ENCODE measurements at places on chromosomes 1 and 21.

GRCh38 chr1:22612671-22613571 is 23.5 kb upstream of the C1QA start:
- peak; percentile 6 for DNase-seq

- DNase-seq = no peak
These were observed 21.6 kb upstream of the GPR137B start for GRCh38 chr1:236120721-236121153.

DNA sequence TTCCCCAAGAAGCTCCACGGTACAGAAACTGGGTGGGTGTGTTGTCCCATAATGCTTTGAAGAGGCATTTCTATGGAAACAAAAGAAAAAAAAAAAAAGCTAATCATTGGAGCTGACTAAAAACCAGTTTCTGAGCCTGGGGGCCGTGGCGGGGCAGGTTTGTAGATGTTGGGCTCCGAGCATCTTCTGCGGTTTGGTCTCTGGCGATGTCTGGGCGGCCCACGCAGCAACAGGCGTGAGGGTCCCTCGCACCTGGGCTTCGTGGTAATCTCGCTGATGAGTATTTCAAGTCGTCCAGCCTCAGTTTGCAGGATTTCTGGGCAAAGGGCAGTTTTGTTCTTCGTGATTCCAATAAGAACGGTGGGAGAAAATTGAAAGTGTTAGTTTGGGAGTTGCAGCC is 6.8 kb downstream of the TP73 start:
- DNase-seq = no peak

GRCh38 chr1:248804771-248805681 is 20.7 kb downstream of the SH3BP5L start:
- DNase-seq = no peak
